Activated CD4-positive, alpha-beta memory T cell treated with anti-CD3 and anti-CD28 coated beads, Interleukin-2, amount 10 ng/mL, durations not matched to agents 7 days and 5 days (primary cell): ENCODE measurements at places on chromosomes 11 and 22. TPM values are rescaled to one million over a fixed set of nuclear protein-coding genes. Genes with fewer than 3 reads are reported as not detected.

GRCh38 chr11:13152264-13152663 lies 125.3 kb upstream of the BMAL1 start:
- H3K4me3 ChIP-seq = no peak overlapping the region
- H3K36me3 ChIP-seq = no peaks in the 10 kb centered on the region
- DNase-seq = no peak
- no peak overlapping the region for H3K27ac ChIP-seq
- peaks cover 8% of the 10 kb centered on the region for H3K4me1 ChIP-seq

GRCh38 chr11:532986-533585 lies 2.3 kb downstream of the HRAS start:
- H3K27ac ChIP-seq = no peak overlapping the region
- H3K36me3 ChIP-seq = peaks cover 13% of the 10 kb centered on the region
- H3K27me3 ChIP-seq = no peaks in the 10 kb centered on the region
- DNase-seq = no peak
- no peak overlapping the region for H3K4me3 ChIP-seq

DNA sequence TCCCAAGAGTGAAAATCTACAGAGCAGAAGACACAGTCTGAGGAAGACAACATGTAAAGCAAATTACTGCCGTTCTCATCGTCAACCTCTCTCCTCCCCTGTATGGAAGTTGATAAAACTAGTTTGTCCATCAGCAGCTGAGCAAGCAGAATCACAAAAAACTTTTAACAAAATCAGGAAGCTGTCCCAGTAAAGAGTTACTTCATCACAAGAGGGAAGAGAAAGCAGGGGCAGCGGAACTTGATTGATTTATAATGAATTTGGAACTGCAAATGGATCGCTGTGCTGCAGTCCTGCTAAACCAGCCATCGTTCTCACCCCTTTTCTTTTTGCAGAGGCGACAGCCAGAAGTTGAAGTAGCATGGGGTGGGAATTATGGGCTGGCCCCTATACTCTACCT lies 13.7 kb upstream of the UCP3 start:
- peaks cover 43% of the 10 kb centered on the region for H3K4me1 ChIP-seq
- no peak overlapping the region for H3K4me3 ChIP-seq
- no peak overlapping the region for H3K27ac ChIP-seq
- no peak for DNase-seq
- peaks cover 40% of the 10 kb centered on the region for H3K36me3 ChIP-seq
- H3K27me3 ChIP-seq = no peaks in the 10 kb centered on the region

DNA sequence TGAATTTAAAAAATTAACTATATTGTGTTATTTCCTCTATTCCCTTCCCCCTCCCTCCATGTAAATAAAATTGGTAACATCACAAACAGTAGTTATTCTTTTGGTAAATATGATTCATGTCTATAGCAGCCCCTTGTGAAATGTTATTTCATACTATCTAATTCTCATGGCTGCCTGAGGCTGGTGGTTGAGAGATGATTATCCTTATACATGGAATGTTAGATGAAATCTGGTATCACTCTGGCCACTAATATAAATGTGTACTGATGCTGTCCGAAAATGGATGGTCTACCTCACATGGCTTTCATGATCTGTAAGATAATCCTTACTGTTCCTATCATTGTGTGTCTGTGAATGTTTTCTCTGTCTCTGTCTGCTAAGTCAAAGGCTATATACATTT lies 25.0 kb upstream of the EXPH5 start:
- no peak overlapping the region for H3K4me3 ChIP-seq
- peaks cover 5% of the 10 kb centered on the region for H3K4me1 ChIP-seq
- H3K27ac ChIP-seq = no peak overlapping the region

- H3K36me3 ChIP-seq = peaks cover 28% of the 10 kb centered on the region
- H3K27me3 ChIP-seq = no peaks in the 10 kb centered on the region
Observed at GRCh38 chr11:13721760-13722159, 53.3 kb downstream of the FAR1 start.

GRCh38 chr11:62138630-62139425 lies 15.0 kb downstream of the INCENP start:
- no peak overlapping the region for H3K27ac ChIP-seq
- peak; percentile 9 for DNase-seq
- no peak overlapping the region for H3K4me3 ChIP-seq
- H3K36me3 ChIP-seq = peaks cover 64% of the 10 kb centered on the region
- peaks cover 13% of the 10 kb centered on the region for H3K4me1 ChIP-seq
- H3K27me3 ChIP-seq = no peaks in the 10 kb centered on the region

GRCh38 chr11:130094614-130095013 lies 24.9 kb downstream of the APLP2 start:
- DNase-seq = no peak
- no peak overlapping the region for H3K4me3 ChIP-seq
- H3K36me3 ChIP-seq = no peaks in the 10 kb centered on the region

- no peak overlapping the region for H3K27ac ChIP-seq
- no peak for DNase-seq
- no peaks in the 10 kb centered on the region for H3K36me3 ChIP-seq
- H3K27me3 ChIP-seq = no peaks in the 10 kb centered on the region
- H3K4me1 ChIP-seq = no peaks in the 10 kb centered on the region
- no peak overlapping the region for H3K4me3 ChIP-seq
Observed at GRCh38 chr11:27532652-27533325, 26.2 kb upstream of the LIN7C start.

- no peak overlapping the region for H3K27ac ChIP-seq
- H3K36me3 ChIP-seq = no peaks in the 10 kb centered on the region
- peaks cover 3% of the 10 kb centered on the region for H3K27me3 ChIP-seq
- no peaks in the 10 kb centered on the region for H3K4me1 ChIP-seq
Observed at GRCh38 chr11:133821776-133822175, 23.5 kb downstream of the SPATA19 start.

DNA sequence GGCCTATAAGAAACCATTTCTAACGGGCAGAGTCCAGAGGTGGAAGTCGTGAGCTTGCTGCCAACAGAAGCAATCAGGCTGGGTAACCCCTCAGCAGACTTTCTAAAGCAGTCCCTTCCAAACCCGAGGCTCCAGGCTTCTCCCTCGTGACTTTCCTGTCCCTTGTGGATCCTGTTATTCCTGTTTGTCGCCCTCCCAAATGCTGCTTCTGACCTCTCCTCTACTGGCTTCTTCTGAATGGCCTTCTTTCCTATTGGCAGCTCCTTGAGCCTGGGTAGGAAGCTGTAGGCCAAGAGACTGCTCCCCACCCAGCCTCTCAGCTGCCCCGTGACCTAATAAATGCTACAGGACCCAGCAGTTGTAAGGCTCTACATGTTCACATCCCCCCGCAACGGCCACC lies 35.0 kb downstream of the MAFF start:
- no peak overlapping the region for H3K27ac ChIP-seq
- DNase-seq = no peak
- peaks cover 4% of the 10 kb centered on the region for H3K36me3 ChIP-seq

DNA sequence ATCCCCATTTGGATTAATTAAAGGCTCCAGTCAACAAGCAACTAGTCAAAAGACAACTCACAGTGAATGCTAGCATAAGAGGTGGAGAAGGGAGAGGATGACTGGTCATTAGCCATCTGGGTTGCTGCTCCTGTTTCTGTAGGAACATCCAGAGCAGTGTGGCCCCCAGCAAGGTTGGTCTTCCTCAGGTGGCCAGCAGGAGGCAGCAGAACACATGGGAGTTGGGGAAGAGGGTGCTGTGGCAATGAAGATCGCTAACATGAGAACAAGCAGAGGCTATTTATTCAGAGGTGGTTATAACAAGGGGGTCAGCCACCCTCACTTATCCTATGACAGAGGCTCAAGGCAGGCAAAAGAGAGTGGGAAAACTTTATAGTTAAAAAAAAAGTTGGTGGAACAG lies 21.3 kb downstream of the IZUMO1R start:
- no peak overlapping the region for H3K27ac ChIP-seq
- H3K36me3 ChIP-seq = no peaks in the 10 kb centered on the region
- no peak overlapping the region for H3K4me3 ChIP-seq
- DNase-seq = peak; percentile 68
- H3K4me1 ChIP-seq = no peaks in the 10 kb centered on the region
- peaks cover 7% of the 10 kb centered on the region for H3K27me3 ChIP-seq

- no peak for DNase-seq
- H3K27me3 ChIP-seq = no peaks in the 10 kb centered on the region
- H3K4me1 ChIP-seq = no peaks in the 10 kb centered on the region
- H3K4me3 ChIP-seq = no peak overlapping the region
- H3K36me3 ChIP-seq = no peaks in the 10 kb centered on the region
Observed at GRCh38 chr11:24225501-24225900, 271.4 kb upstream of the LUZP2 start.

- H3K27me3 ChIP-seq = peaks cover 20% of the 10 kb centered on the region
- H3K27ac ChIP-seq = no peak overlapping the region
- DNase-seq = no peak
- H3K4me3 ChIP-seq = no peak overlapping the region
- no peaks in the 10 kb centered on the region for H3K36me3 ChIP-seq
Observed at GRCh38 chr11:120590472-120590871, 78.9 kb downstream of the GRIK4 start.

DNA sequence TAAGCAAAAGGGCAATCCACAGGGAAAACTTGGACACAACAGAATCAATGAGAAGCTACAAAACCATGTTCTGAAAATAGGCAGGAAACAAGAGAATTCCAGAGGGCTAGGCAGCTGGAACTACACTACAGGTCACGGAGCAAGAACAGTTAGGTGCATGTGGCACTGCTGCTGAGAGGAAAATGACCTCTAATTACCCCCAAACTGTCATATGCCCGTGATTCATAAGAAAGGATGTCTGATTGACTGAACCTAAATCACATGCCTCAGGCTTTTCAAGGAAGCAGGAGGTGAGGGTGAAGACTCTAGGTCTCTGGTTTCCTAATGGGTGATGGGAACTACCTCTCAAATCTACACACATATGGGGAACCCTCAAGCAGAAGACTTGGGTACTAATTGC lies 17.9 kb upstream of the RRAS2 start:
- H3K27ac ChIP-seq = no peak overlapping the region
- H3K27me3 ChIP-seq = peaks cover 4% of the 10 kb centered on the region
- DNase-seq = no peak
- no peaks in the 10 kb centered on the region for H3K36me3 ChIP-seq
- peaks cover 59% of the 10 kb centered on the region for H3K4me1 ChIP-seq

DNA sequence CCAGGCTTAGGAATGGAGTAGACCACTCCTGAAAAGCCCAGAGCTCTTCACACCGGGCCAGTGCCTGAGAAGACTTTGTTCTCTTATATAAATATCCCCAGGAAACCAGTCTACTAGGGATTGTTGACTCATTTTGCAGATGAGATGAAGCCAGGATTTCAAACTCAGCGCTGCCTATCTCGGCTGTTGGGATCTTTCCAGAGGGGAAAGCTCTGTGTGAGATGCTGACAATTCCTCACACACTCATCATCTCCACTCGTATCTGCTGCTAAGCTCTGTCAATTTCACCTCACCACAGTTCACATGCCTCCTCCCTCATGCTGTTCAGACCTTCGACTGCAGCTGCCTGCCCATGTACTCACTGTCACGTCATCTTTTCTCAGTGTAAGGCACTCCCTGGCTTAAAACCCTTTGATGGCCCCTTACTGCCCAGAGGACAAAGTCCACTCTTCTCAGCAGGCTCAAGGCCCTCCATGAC lies 12.5 kb downstream of the USH1C start:
- peaks cover 16% of the 10 kb centered on the region for H3K27me3 ChIP-seq
- H3K27ac ChIP-seq = no peak overlapping the region
- no peak for DNase-seq
- H3K4me3 ChIP-seq = no peak overlapping the region
- H3K4me1 ChIP-seq = no peaks in the 10 kb centered on the region
- no peaks in the 10 kb centered on the region for H3K36me3 ChIP-seq

- no peak for DNase-seq
- peaks cover 72% of the 10 kb centered on the region for H3K36me3 ChIP-seq
- peaks cover 32% of the 10 kb centered on the region for H3K4me1 ChIP-seq
- no peak overlapping the region for H3K4me3 ChIP-seq
Observed at GRCh38 chr22:35664955-35665587, 16.8 kb downstream of the APOL6 start.

GRCh38 chr11:103671143-103671651 lies 365.2 kb upstream of the DDI1 start:
- H3K36me3 ChIP-seq = no peaks in the 10 kb centered on the region
- H3K4me3 ChIP-seq = no peak overlapping the region
- H3K27ac ChIP-seq = no peak overlapping the region
- no peak for DNase-seq

- no peaks in the 10 kb centered on the region for H3K36me3 ChIP-seq
- DNase-seq = no peak
- peaks cover 29% of the 10 kb centered on the region for H3K27me3 ChIP-seq
- H3K4me1 ChIP-seq = no peaks in the 10 kb centered on the region
- no peak overlapping the region for H3K27ac ChIP-seq
- H3K4me3 ChIP-seq = no peak overlapping the region
Observed at GRCh38 chr11:61923166-61924063, 6.0 kb upstream of the RAB3IL1 start.

GRCh38 chr22:32587449-32587848 lies 112.8 kb downstream of the FBXO7 start:
- H3K4me3 ChIP-seq = no peak overlapping the region
- no peaks in the 10 kb centered on the region for H3K36me3 ChIP-seq
- no peak overlapping the region for H3K27ac ChIP-seq
- DNase-seq = no peak
- H3K4me1 ChIP-seq = no peaks in the 10 kb centered on the region

- no peaks in the 10 kb centered on the region for H3K4me1 ChIP-seq
- H3K27me3 ChIP-seq = peaks cover 17% of the 10 kb centered on the region
- H3K36me3 ChIP-seq = no peaks in the 10 kb centered on the region
- H3K4me3 ChIP-seq = no peak overlapping the region
- DNase-seq = no peak
Observed at GRCh38 chr11:125304136-125304535, 139.6 kb downstream of the PKNOX2 start.

GRCh38 chr22:23874871-23875270 lies 17.2 kb downstream of the SLC2A11 start:
- H3K27me3 ChIP-seq = no peaks in the 10 kb centered on the region
- H3K4me1 ChIP-seq = no peaks in the 10 kb centered on the region
- no peak for DNase-seq
- no peak overlapping the region for H3K4me3 ChIP-seq
- no peaks in the 10 kb centered on the region for H3K36me3 ChIP-seq

DNA sequence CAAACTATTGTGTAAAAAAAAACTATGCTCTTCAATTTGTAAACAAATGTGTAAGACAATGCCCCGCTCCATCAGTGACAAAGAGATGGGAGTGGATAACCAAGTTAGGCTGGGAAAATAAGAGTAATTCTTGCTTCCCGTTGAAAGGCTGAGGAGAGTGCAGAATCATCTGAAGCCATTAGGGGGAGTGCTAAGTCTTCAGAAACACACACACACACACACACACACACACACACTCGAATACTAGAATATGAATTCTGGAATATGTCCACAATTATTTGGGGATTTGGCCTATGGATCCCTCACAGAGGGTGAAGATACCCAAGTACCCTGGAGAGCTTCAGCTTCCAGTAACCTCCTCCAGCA lies 27.8 kb upstream of the ROBO3 start:
- H3K4me3 ChIP-seq = no peak overlapping the region
- peaks cover 60% of the 10 kb centered on the region for H3K27me3 ChIP-seq
- H3K4me1 ChIP-seq = peaks cover 21% of the 10 kb centered on the region
- no peak for DNase-seq
- no peaks in the 10 kb centered on the region for H3K36me3 ChIP-seq

TSPAN18 gene
- total RNA-seq = 38.7 TPM

OR5B21 gene
- 0.35 TPM for total RNA-seq

APOL6 gene
- total RNA-seq = 72.4 TPM

SELENOH gene
- total RNA-seq = 148 TPM

ALX4 gene
- not detected for total RNA-seq

OVOL1 gene
- total RNA-seq = not detected

CDC42EP2 gene
- 0.70 TPM for total RNA-seq

CALCA gene
- not detected for total RNA-seq
